ENCODE measurements at places on chromosomes 7 and 10. TPM values are rescaled to one million over a fixed set of nuclear protein-coding genes. Genes with fewer than 3 reads are reported as not detected.

Gene HACD1
- total RNA-seq = 13.2 TPM

Gene LIPM
- not detected for total RNA-seq

Gene SYT15B
- total RNA-seq = 2.0 TPM

DNA sequence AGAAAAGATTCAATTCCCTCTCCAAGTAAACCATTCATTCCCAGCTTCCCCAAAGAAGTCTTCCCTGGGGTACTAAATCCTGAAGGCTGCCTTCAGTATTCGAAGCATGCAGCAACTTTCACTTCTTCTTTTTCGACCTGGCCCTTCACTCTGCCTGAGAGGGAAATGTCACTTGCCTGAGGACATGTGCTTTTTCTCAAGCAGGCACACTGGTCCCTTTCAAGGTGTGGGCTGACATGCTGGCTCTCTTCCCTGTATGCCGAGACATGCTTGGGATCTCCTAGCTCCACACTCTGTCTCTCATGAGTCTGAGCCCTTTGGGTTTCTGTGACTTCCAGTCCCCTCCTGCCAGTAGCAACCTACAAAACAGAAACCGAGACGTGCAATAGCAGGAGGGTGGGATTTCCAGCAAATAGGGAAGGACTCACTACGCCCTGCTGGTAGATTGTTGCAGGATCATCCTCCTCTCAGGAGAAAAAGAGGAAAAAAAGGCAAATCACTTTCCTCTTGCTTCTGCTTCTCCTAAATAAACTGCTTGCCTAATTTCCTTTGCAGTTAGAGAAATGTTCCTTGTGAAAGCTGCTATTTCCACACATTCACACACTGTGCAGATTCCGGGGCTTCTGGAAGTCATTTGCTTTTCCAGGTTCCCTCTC, 33.5 kb downstream of the FIGNL1 start:
- no peaks in the 10 kb centered on the region for H3K36me3 ChIP-seq
- H3K27me3 ChIP-seq = no peaks in the 10 kb centered on the region
- no peaks in the 10 kb centered on the region for H3K4me1 ChIP-seq
- H3K27ac ChIP-seq = no peak overlapping the region

DNA sequence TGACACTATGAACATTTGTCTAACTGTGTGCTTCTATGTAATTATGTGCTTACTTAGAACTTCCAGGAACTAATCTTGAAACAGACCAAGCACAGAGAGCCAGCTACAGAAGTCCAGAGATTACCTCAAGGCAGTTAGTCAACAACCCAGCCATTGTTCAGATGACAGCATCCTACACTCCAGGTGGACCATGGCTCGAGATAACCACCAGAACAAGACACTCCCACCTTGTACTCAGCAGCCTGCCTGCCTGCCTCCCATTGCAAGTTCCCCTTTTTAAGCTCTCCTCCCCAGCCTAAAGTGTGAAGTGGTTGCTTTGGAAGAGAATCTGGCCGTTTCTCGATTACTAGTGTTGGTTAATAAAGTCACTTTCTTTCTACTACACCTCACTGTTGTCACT, 1080.6 kb upstream of the LRRN3 start:
- no peaks in the 10 kb centered on the region for H3K4me1 ChIP-seq
- H3K27me3 ChIP-seq = no peaks in the 10 kb centered on the region
- no peaks in the 10 kb centered on the region for H3K36me3 ChIP-seq
- no peak for DNase-seq
- H3K27ac ChIP-seq = no peak overlapping the region
- H3K4me3 ChIP-seq = no peak overlapping the region

DNA sequence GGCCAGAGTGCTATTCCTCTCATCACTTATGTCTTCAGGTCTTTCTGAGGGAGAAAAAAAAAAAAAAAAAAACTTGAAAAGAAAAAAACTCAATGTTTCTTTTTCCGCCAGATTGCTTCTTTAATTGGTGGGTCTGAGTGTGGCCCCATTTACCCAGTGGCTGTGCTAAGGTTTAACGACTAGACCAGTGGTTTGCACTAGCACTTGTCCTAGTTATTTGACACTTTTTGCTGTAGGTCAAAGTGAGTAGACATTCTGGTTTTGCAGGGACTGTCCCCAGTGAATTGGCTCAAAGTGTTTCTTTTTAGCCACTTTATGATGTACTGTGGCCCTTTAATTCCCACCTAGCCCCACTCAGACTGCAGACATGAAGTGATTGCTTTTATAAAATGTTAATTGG, 273.3 kb downstream of the PTEN start:
- no peak for DNase-seq
- H3K27me3 ChIP-seq = no peaks in the 10 kb centered on the region
- H3K27ac ChIP-seq = no peak overlapping the region
- no peaks in the 10 kb centered on the region for H3K4me1 ChIP-seq

GRCh38 chr10:69516316-69516715, 56.9 kb downstream of the NEUROG3 start:
- no peaks in the 10 kb centered on the region for H3K27me3 ChIP-seq
- H3K4me3 ChIP-seq = no peak overlapping the region

- no peak overlapping the region for H3K27ac ChIP-seq
- DNase-seq = no peak
- no peak overlapping the region for H3K4me3 ChIP-seq
- no peaks in the 10 kb centered on the region for H3K27me3 ChIP-seq
- H3K4me1 ChIP-seq = no peaks in the 10 kb centered on the region
Observed at GRCh38 chr7:142571581-142571980, 177.7 kb upstream of the PRSS1 start.

All from breast epithelium (tissue), 4 donors.